Fibroblast of skin of scalp (primary cell): ENCODE measurements at places on chromosomes 1 and 21.

- DNase-seq: peak; percentile 69
These were observed 12.9 kb upstream of the RNU1-4 start for GRCh38 chr1:16727190-16728111.

DNA sequence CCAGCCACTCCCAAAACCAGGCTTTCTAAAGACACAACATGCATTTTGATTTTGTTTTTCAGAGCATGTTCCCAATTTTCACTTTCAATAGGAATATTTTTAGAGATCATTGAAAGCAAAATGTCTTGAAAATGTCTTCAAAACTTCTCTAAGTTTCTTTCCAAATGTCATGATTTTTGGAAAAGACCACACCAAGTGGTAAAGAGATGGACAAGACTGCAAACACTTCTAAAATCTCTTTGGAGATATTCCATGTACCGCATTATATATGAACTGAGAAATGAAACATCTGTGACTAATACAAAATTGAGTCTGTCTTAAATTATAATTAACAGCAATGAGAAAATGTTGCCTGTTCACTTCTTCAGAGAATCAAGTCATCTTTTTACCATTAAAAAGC lies 418.0 kb upstream of the PKN2 start:
- DNase-seq: peak; percentile 14

GRCh38 chr21:44537930-44538911 lies 1.8 kb downstream of the KRTAP10-1 start:
- DNase-seq: no peak

- DNase-seq: no peak
These were observed 11.8 kb downstream of the KIRREL1 start for GRCh38 chr1:158005224-158005623.

- no peak for DNase-seq
These were observed 45.9 kb downstream of the MAB21L3 start for GRCh38 chr1:116157096-116157495.

DNA sequence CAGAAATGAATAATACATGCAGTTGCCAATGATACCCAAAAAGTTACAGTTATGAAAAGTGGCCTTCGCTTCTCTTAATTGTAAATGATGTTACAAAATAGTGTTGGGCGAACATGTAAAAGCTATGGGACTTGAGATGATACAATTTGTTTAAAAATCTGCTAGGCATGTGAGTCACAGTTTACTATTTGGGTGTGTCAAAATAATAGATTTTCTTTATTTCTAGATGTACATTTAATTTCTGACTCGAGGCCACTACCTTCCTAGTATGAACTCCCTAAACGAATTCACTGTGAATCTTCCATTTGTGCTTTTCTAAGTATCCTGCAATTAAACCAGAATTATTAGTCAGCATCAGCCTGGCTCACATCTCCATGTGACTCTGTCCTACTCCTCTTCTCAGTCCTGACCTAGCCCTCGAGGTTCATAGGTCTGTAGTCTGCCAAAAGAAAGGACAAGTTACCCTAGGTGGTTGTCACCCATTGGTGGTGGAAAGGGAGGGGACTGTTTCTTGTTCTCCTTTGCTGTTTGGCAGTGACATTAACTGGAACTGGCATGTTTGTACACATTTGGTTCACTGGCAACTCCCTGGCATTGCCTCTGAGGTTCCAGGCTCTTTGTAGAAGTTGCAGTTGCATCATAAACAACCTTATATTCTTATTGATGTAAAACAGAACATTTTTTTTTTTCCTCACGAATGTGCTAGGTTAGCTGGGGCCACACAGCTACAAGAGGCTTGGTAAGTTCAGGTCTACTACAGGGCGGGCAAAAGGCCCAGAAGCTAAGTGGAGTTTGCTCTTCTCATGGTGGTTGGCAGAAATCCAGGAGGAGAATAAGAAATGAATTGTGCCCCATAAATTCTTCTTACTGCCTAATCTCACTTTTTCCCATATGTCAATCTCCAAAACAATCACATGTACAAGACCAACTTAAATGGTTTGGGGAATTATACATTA lies 746.5 kb upstream of the ADAMTS5 start:
- no peak for DNase-seq

GRCh38 chr1:78178816-78179215 lies 133.1 kb downstream of the GIPC2 start:
- DNase-seq: no peak

GRCh38 chr1:232594768-232595698 lies 34.9 kb downstream of the SIPA1L2 start:
- no peak for DNase-seq

GRCh38 chr21:44557491-44558328 lies 885 bp downstream of the KRTAP10-3 start:
- DNase-seq: no peak

GRCh38 chr1:116909512-116910378 lies at the start of gene PTGFRN:
TSS of gene PTGFRN (plus strand) at chr1:116909916. CDS start at chr1:116910204, 288 bp downstream.
- DNase-seq: peak; percentile 74

DNA sequence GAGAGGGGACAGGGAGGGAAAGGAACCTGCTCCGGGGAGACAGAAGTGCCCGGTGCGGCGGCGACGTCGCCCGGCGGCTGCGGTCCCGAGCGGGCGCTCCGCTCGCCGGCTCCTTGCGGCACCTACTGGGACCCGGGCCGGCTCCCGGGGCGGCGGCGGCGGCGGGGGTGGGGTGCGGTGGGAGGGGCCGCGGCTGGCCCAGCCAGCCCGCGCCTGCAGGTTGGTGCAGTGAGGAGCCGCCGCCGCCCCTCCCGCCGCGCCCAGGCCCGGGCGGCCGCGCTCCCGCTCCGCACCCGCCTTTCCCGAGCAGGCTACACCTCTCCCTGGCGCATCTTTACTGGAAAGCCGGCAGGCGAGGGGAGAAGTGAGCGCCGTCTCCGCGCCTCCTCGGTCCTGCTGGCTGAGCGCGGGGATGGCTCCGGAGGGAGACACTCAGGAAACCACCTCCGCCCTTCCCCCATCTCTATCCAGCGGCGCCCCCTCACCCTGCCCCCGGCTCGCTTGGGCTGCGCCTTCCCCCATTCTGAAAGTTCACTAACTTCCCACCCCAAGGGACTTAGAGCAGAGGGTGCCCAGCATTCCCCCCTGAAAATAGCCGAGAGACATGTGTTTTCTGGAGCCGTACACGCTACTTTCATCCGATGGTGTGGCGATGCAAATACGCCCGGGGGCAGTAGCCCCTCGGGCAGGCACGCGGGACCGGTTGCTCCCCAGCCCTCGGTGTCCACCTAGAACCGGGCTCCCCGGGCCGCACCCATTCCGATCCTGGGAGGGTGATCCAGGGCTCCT lies at the start of gene PLD5:
PLD5 (minus strand) TSS at position 127 of the 789 bp plus-strand sequence.
- no peak for DNase-seq

DNA sequence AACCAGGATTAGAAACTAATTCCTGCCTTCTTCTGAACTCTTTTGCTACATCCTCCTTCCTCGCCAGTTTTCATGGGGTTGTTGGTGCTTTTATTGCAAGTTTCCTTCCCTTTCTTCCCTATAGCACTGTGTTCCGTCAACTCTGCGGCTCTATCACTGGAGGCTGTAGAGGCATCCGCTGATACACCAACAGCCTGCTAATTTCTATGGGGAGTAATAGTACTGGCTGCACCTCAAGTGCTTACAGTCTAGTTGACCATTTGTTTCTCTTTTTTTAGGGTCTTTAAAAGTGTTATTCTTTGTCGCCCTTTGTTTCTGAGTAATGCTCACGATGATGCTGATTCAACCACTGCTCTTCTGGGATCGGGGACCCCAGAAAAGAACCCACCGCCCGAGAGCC lies 746 bp downstream of the MIS18A start:
- no peak for DNase-seq

DNA sequence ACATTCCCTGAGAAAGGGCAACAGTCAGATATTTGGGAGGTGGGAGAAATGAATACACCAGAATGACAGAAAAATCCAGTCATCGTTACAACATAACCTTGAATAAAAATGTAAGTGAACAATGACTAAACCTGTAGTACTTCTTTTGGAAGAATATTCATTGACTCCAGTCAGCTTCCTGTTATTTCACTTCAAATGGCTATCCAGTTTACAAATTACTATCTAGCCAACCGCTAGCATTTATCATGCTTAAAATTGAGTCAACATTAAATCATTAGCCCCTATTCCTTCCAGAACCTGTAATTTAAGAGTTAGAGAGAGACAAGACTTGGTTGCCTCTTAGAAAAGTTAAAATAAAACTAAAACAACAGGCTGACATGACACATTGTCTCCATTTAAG lies 33.6 kb downstream of the WLS start:
- no peak for DNase-seq

DNA sequence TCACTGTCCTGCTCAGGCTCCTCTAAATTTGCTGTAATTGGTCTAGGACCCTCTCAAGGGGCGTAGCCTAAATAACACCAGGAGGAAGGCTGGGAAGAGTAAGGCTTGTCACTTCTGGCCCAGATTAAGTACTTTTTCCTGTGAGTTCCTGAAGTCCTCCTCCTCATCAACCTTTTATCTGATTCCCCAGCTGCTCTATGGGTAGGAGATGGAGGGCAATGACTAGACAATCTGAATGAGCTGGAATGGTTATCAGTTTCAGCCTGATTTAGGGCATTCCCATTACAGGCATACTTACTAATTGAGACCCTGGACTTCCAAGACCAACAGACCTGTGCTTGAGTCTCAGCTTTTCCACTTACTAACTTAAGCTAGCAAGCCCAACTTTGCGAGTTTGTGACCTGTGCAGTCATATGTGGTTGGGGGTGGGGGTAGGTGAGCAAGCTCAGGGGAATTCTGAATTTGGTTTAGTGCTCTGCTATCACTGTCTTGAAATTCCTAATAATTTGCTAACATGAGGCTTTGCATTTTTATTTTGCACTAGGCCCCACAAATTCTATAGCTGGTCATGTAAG lies 18.0 kb upstream of the FGGY start:
- DNase-seq: no peak

GRCh38 chr1:23123528-23123927 lies 45.1 kb downstream of the LUZP1 start:
- no peak for DNase-seq

GRCh38 chr1:221724931-221725605 lies 16.8 kb downstream of the DUSP10 start:
- DNase-seq: peak; percentile 55

DNA sequence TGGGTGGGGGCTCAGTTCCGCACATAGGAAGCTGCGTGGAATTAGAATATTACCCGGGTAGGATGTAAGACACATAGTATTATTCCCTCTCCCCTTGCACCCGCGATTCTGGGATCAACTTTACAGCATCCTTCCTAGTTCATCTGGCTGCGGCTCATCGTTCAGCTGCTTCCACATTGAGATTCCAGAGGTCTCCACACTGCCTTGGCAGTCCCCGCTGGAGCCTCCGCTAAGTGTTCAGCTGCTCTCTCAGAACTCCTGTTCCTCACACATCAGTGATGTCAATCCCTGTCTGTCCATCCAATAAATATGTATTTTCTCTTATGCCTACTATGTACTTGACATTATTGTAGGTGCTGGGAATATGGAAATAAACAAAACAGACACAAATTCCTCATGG lies 135.6 kb upstream of the SYT6 start:
- DNase-seq: no peak

DNA sequence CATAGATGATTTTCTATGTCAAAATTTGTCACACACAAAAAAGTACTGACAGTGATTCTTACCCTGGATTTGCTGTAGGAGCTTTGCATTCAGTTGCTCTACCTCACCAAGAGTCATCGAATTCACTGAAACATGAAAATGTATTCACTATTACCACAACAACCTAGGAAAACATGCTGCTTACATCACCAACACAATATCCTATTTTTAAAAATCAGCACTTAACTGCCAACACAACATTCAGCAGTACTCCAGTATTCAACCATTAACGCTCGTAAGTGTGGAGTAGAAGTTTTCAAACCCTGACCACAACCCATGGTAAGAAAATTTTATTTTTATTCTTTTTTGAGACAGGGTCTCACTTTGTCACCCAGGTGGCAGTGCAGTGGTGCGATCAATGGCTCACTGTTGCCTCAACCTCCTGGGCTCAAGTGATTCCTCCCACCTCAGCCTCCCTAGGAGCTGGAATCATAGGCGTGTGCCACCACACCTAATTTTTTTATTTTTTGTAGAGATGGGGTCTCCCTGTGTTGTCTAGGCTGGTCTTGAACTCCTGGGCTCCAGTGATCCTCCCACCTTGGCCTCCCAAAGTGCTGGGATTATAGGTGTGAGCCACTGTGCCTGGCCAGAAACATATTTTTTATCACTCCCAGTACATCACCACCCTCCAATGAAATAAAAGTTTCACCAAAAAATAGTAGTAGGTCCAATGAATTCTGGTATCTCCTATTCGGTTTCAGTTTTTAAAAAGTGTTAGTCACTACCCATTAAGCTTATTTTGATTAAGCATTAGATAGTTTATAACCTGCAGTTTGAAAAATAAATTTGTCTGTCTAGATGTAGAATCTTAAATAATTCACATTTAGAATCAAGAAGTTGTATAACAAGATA lies 23.8 kb downstream of the C21orf91 start:
- no peak for DNase-seq

GRCh38 chr1:209886219-209886536 lies 51.8 kb upstream of the SYT14 start:
- DNase-seq: no peak

GRCh38 chr1:203185585-203185984 lies 919 bp downstream of the CHI3L1 start:
- no peak for DNase-seq

DNA sequence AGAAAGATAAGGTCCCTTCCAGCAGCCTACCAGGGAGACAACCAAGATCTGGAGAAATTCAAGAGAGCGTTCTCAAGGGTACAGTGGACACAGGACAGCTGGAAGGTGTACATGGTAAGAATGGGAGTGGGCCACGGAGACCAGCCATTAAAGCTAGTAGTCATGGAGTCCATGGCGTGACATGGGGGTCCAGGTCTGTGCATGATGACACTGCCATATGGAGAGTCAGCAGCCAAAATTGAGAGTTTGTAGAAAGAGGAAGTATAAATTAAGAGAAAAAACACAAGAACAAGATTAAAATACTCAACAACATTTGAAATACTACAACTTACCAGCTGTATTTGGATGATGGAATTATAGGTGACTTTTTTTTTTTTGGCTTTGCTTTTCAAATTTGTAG lies 7.9 kb upstream of the LORICRIN start:
- no peak for DNase-seq

DNA sequence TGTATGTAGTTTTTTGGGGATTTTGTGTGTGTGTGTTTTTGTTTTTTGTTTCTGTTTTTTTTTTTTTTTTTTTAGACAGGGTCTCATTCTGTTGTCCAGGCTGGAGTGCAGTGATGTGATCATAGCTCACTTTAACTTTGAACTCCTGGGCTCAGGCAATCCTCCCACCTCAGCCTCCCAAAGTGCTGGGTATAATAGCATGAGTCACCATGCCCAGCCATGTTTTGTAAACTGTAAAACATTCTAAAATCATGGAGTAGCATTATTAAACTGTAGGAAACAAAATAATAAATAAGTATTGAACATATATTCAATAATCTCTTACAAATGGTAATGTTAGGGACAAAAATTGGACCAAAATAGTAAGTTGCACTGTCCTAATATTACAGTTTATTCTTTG lies 124.0 kb downstream of the FAF1 start:
- no peak for DNase-seq

GRCh38 chr1:55213151-55213884 lies 1.8 kb downstream of the USP24 start:
- no peak for DNase-seq

- no peak for DNase-seq
These were observed 113.1 kb downstream of the ZNF326 start for GRCh38 chr1:90107990-90108389.
